ENCODE measurements at places on chromosomes 2 and 18.

DNA sequence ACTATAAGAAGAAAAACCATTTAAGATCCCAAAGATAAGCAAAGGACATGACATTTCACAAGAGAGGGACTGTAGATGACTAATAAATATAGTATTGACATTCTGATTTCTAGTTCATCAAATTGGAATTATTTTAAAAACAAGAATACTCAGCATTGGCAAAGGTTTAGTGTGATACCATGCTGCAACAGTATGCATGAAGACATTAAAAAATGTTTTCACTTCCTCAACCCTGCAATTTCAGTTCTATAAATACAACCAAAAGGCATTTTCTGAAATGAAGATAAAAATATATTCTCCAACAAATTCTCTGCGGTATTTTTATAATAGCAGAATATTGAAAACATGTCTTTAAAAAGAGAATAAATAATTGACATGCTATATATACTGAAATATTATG, 2.1 kb downstream of the C2orf81 start:
- DNase-seq, result no peak

DNA sequence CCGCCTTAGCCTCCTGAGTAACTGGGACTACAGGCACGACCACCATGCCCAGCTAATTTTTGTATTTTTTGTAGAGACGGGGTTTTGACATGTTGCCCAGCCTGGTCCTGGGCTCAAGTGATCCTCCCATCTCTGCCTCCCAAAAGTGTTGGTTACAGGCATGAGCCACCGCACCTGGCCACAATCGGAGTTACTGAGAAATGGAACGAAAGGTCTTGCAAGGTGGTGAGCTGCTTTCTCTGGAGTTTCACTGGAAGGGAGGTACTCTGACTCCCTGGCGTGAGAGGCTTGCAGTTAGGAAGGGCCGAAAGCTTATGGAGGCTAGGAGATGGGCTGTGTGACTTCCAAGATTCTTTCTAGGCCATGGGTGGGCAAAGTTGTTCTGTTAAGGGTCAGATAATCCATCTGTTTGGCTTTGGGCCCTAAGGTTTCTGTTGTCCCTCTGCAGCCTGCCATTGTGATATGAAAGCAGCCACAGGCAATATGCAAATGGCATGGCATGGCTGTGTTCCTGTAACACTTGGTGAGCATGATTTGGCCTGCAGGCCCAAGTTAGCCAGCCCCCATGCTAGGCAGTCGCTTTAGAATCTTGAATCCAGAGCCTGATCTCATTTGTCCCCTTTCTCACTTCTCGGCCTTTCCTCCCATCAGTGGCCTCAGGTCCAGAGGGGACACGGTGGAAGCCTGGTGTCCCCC, 7.9 kb downstream of the EFHD1 start:
- no peak for DNase-seq

DNA sequence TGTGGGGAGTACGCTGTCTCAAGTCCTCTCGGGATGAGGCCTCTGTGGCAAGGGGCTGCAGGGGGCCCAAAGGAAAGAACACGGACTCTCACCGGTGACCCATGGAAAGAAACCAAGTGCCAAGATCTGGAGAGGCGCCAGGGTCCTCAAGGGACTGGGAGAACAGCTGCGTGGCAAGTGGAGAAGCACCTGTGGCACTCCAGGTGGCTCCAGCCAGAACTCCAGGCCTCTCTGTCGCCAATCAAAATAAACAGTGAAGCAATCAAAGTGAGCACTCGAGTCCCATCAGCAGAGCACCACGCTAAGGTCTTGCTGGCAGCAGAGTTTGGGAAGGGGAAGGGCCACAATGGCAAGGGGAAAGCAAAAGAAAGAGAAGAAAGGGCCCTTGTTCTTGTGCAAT, 54.7 kb downstream of the BCL2 start:
- DNase-seq, result no peak

GRCh38 chr2:7111626-7112025, 194.4 kb downstream of the RNF144A start:
- DNase-seq, result no peak

DNA sequence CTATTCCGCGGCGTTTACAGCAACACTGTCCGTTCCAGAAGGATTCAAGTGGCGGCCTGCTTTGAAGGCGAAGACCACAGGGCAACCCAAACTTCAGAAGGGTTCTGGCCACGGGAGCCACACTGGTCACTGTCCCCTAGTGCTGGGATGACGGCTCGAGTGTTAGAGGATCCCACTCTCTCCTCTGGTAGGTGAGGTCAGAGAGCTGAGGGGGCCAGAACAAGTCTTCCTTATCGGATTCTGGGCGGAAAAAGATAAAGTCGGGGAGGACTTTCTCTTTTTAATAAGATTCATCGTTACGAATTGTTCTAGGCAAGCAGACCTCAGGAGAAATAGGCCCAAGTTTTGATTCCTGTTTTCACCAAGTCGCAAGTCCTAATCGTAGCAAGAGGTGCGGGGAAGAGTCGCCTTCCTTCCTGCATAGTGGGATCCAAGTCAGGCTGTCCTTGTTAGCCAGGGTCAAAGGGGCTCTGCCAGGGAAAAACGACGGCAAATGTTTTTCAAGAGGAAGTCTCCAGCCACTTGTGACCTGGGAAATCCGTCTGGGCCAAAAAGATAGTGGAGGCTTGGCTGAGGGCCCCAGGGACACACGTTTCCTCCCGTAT, 864 bp upstream of the MYL12A start:
- DNase-seq, result no peak

GRCh38 chr2:241010531-241011295, 12.3 kb downstream of the SNED1 start:
- no peak for DNase-seq

- DNase-seq, result no peak
Measured at GRCh38 chr18:56999823-57000222, 147.1 kb upstream of the BOD1L2 start.

- DNase-seq, result no peak
Measured at GRCh38 chr2:209985874-209986273, 16.6 kb upstream of the RPE start.

- no peak for DNase-seq
Measured at GRCh38 chr2:231900972-231901371, 25.2 kb downstream of the NPPC start.

- DNase-seq, result no peak
Measured at GRCh38 chr18:54296062-54296461, 26.7 kb downstream of the POLI start.

- DNase-seq, result no peak
Measured at GRCh38 chr2:147888680-147889079, 43.9 kb downstream of the ACVR2A start.

DNA sequence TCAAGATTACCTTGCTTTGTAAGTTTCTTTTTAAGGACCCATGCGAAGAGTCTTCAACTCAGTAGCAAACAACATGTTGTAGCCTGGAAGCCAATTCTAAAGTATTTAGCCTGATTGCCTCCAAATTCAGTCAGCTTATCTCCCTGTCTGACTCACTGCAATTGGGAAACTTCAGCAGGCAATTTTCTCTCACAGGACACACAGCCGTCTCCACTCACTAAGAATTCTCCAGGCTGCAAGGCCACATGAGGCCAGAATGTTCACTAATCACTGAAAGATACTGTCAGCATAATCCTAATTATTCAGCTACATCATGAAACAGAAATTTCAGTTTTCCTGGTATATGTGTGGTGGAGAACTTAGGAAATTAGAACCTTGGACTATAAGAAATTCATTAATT, 78.1 kb upstream of the PDE1A start:
- DNase-seq, result no peak

DNA sequence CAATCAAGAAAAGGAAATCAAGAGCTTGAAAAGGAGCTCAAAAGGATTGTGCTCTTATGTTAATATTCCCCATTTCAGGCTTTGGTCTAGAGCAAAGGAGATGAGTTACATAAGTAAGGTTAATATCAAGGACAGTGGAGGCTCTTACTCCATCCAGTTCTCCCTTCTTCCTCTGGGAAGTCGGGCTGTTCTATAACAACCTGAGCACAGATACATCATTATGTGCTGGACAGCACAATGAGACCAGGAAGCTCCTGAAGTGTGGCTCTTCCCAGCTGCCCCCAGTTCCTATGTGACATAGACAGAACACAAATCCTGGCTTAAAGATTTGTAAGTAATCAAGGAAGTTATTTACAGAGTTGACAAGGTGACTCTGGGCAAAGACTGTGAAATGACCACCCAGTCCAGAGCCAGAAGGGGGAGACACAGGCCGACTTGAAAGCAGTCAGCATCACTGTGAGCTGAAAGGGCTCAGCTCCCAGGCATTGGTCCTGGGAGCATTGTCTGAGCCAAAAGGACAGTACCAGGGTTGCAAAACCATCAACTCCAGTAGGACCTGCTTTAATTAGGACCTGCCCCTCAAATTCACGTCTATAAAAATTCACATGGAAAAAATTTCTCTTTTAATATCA, 917.6 kb upstream of the ACVR2A start:
- DNase-seq, result no peak

DNA sequence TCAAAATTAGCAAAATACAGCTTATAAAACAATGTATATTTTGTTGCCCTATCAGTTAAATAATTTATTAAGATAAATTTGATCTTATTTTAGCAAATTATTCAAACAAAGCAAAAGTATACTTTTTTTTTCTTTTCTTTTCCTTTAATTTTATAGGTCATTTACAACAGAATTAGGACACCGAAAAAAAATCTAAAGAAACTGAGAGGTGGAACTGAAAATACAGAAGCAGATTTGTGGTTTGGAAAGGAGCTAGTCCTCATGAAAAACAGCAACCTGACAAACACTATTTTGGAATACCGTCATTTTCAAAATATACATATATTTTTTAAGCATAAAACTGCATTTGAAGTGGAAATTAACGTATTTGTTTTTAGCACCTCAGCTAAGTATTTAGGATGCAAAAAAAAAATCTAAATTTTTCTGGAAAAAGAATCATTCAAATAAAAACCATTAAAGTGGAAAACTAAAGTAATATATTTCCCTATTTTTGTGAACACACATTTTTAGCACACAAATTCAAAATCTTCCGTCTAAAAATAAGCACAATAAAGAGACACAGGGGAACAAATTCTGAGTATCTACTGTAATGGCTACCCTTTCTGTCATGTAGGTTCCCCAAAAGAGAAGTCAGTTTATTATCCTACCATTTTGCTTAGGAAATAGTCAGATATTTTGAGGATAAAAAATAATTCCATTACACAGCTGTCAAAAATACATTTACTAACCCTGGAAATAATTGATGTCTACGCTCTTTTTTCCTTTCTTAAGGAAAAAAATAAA, 2.7 kb downstream of the CCDC88A start:
- DNase-seq, result no peak

- DNase-seq, result no peak
Measured at GRCh38 chr2:14843507-14844204, 211.1 kb downstream of the LRATD1 start.

DNA sequence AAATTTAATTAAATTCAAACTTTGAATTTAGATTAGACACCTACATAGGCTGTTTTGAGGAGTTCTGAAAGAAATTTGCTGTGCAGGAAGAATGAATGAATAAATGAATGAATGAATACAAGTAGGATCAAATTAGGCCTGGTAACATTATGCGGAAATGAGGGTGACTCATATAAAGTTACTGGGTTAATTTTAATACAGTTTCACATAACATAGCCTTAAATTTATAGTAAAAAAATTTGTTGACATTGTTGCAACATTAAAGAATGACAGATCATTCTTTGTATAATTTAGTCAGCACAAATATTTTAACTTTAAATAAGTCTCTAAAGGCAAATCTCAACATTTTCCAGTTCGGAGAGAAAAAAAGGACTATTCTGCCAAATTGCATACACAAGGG, 1293.1 kb upstream of the SLC39A10 start:
- no peak for DNase-seq

DNA sequence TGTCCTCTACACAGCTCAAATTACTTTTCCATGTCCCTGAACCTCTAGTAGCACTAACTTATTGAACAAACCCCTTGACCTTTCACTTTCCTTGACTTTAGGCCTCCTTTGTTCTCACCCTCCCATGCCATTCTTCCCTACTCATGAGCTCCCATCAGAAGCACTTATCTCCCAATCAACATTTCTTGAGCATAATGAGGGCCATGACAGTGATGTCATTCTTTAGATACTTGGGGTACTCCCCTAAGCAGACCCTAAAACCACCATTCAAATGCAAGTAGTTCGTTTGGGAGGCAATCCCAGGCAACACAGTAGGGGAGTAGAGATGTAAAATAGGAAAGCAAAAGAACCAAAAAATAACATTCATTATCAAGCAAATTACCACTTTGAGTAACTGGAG, 115.9 kb upstream of the ARHGAP28 start:
- no peak for DNase-seq

- DNase-seq, result no peak
Measured at GRCh38 chr2:228092056-228092455, 89.4 kb downstream of the SPHKAP start.

DNA sequence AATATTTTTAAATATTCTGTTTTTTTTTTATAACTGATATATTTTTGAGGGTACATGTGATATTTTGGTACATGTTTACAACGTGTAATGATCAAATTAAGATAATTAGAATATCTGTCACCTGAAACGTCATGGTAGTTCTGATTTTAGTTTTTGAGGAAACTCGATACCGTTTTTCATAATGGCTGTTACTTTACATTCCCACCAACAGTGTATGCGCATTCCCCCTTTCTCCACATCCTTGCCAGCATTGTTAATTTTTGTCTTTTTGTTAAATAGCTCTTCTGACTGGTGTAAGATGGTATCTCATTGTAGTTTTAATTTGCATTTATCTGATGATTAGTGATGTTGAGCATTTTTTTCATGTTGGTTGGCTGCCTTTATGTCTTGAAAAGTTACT, 206.8 kb upstream of the STON1 start:
- DNase-seq, result no peak

- DNase-seq, result no peak
Measured at GRCh38 chr2:34731292-34731691, 1132.2 kb upstream of the FAM98A start.

DNA sequence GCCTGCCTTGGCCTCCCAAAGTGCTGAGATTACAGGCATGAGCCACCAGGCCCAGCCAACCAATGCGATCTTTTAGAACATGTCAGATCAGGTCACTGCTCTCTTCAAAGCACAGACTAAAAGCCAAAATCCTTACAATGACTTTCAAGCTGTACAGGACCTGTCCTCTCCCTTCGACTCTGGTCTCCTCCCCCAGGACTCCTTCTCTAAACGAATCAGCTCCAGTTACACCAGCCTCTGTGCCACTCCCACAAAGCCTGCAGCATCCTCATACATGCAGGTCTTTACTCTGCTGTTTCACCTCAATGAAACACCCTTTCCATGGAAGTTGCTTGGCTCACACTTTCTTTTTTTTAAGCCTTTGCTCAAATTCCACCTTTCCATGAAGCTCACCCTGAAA, 436.0 kb downstream of the METTL4 start:
- no peak for DNase-seq

All from stimulated activated CD8-positive, alpha-beta memory T cell treated with anti-CD3 and anti-CD28 coated beads, Interleukin-15, amount 100 ng/mL, for 4 hours (primary cell).